ENCODE measurements at places on chromosomes 7 and 10.

DNA sequence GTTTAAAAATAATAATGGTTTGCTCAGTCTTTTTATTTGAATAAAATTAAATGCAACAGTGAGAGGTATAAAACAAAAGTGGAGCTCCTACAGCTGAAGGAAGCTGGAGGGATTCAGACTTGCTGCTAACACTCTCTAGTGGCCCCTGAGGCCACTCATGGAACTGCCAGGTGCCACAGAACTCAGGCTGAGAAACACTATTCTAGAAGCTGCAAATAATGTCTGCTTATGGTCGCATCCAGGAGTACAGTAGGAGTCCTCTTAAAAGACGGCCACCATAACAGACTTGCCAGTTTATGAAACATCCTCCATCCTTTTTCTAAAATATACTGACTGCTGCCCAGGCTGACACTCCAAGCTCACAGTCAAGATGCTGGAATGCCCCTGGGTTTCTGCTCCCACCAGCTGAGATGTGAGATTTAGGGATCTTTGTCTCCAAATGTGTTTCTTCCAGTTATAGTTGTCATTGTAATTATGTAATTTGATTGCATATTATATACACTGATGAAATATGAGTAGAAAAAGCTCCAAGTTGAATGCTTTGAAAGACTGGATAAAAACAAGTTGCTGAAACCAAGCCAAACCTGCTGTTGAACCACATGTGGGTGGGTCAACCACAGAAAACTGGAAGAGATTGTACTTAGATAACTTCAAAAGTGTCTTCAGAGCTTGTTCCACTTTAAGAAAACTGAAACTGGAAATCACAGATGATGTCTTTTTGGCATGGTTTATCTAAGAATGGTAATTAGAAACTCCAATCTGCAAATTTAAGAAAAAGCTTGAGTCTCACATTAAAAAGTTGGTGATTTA is 213.7 kb upstream of the AOAH start:
- no peak for DNase-seq

DNA sequence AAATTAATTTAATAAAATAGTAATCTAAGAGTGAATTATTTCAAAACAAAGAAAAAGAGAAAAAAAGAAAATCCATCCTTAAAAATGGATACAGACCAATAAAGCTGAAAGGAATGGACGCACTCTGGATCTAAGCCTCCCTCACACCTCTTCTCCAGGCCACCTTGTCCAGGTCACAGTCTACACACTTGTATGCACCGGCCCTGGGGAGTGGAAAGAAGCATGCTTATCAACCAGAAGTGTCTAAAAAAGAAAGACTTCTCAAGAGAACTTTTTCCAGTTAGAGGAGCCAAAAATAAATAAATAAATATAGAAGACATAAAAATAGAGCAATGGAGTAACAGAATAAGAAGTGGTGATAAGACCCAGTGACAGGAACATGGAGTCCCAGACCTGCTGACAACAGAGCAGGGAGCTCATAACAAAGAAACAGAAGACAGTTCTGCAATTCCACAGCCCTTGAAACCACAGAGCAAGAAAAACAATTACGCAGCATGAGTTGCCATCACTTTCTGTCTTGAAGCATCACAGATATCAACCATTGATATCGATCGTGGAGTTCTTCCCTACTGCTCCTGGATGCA is 311.7 kb upstream of the NFE2L3 start:
- no peak for DNase-seq

GRCh38 chr10:91033324-91033950 is 112.5 kb upstream of the ANKRD1 start:
- DNase-seq: no peak

- no peak for DNase-seq
These were observed 235.2 kb downstream of the ZMYND11 start for GRCh38 chr10:370449-370825.

GRCh38 chr10:116002735-116003134 is 270.3 kb downstream of the GFRA1 start:
- DNase-seq: no peak

Data from substantia nigra (tissue), 51 donors.